ENCODE measurements at places on chromosomes 6 and 20. TPM values are rescaled to one million over a fixed set of nuclear protein-coding genes. Genes with fewer than 3 reads are reported as not detected.

The BPIFB2 gene
- not detected for polyA plus RNA-seq

The TSPO2 gene
- not detected for polyA plus RNA-seq

The ELOVL2 gene
- polyA plus RNA-seq, result not detected

- no peak for DNase-seq
Observed at GRCh38 chr6:7777074-7777473, 51.2 kb downstream of the BMP6 start.

The GABBR1 gene
- 246 TPM for polyA plus RNA-seq

GRCh38 chr6:155452576-155452975 lies 3.1 kb downstream of the NOX3 start:
- no peak for DNase-seq

- no peak for DNase-seq
Observed at GRCh38 chr6:110852773-110853172, 21.8 kb upstream of the AMD1 start.

DNA sequence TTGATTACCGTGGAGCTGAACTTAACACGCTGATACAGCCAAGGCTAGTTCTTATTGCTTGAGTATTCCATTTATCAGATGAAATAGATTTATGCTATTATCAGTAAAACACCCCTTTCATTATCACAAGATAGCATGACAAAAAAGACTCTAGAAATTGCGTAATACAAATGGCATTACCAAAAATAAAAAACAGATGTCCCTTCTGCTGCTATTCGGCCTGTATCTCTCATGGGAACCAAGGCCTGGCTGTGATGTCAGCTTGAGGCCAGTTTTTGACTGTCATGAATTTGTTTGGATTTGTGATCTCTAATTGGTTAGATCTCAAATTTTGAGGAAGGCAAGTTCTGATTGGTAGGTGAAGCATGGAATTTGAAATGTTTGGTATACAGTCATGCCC lies 25.2 kb downstream of the MEI4 start:
- no peak for DNase-seq

DNA sequence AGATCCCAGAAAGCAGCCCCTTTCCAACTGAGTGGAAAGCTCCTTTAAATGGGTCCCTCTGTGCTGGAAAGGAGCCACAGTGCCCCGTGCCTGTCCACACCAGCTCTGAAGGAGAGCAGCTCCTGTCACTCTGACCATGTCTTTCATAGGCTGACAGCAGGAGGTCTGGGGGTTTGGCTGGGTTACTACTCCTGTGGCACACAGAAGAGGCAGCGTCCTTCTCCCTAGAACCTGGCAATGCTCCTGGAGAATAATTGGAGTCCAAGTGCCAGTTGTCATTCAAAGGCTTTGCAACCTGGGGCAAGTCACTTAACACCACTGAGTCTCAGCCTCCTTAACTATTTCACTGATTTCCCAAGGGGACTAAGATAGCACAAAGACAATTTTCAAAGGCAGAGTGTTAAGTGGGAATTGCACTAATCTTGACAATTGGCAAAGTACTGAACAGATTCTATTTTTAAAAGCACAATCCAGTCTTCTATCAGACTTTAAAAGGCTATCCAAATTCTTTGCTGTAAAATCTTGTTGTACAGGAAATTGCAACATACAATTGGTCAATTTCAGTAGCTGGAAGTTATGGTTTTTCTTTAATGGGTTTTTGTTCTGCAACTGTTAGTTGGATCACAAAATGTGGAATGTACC lies 457.2 kb downstream of the KIF16B start:
- DNase-seq, result no peak

DNA sequence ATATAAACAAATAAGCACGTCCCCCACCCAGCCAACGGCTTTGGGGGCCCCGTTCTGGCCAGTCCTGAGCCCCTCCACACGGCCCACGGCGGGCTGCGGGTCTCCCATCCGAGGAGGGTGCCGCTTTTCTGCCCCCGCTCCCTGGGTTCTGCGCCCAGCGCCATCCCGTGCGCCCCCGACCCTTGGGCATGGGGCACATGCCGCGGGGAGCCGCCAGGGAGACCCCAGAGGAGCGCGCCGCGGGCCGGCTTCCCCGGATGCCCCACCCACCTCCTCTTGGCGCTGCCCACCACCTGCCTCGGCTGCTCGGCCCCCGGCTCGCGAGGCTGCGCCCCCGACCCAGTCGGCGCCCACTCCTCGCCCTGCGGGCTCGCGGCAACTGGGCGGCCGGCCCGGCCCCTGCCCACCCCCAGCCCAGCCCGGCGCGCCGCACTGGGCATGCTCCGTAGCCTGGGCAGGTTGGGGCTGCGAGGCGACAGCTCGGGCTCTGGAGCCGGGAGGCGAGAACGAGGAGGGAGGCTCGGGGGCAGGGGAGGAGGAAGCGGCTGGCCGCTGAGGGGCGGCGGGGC lies 570 bp upstream of the PLCB4 start:
- no peak for DNase-seq
